ENCODE measurements at places on chromosomes 5 and 9. TPM values are rescaled to one million over a fixed set of nuclear protein-coding genes. Genes with fewer than 3 reads are reported as not detected.

The GDA gene
- 0.97 TPM for total RNA-seq

The TRUB2 gene
- total RNA-seq: 17.7 TPM

The NKD2 gene
- total RNA-seq: 2.2 TPM

The FOXD4L4 gene
- not detected for total RNA-seq

The PCA3 gene
- not detected for total RNA-seq

The TEX48 gene
- total RNA-seq: not detected

The AK1 gene
- total RNA-seq: 37.1 TPM

The SPATA31E1 gene
- total RNA-seq: not detected

The RAD17 gene
- total RNA-seq: 21.3 TPM

The AK8 gene
- 0.32 TPM for total RNA-seq

The CA9 gene
- under 0.01 TPM for total RNA-seq

The TRIM14 gene
- 13.4 TPM for total RNA-seq

The LAMC3 gene
- 0.43 TPM for total RNA-seq

The LCN12 gene
- total RNA-seq: not detected

The PCDHA9 gene
- under 0.01 TPM for total RNA-seq

The LIFR gene
- 40.2 TPM for total RNA-seq

The PKD2L2 gene
- not detected for total RNA-seq

The FGD3 gene
- under 0.01 TPM for total RNA-seq

The INSL4 gene
- total RNA-seq: not detected

The PCDHA3 gene
- total RNA-seq: 0.32 TPM

The C7 gene
- under 0.01 TPM for total RNA-seq

The GFI1B gene
- total RNA-seq: 0.32 TPM

The DDX4 gene
- total RNA-seq: not detected

The MUSK gene
- total RNA-seq: not detected

The ZNF879 gene
- 5.6 TPM for total RNA-seq

The SLC4A9 gene
- not detected for total RNA-seq

The GRAMD2B gene
- total RNA-seq: 61.8 TPM

The EQTN gene
- not detected for total RNA-seq

The CDX1 gene
- under 0.01 TPM for total RNA-seq

The ZNF189 gene
- total RNA-seq: 16.4 TPM

The NACC2 gene
- 30.3 TPM for total RNA-seq

The IL4 gene
- total RNA-seq: not detected

The PCDHB10 gene
- total RNA-seq: under 0.01 TPM
